ENCODE measurements at places on chromosomes 16 and 17. TPM values are rescaled to one million over a fixed set of nuclear protein-coding genes. Genes with fewer than 3 reads are reported as not detected.

Gene SMIM36
- total RNA-seq = not detected

Gene CHRNE
- not detected for total RNA-seq

Gene SHCBP1
- total RNA-seq = 10.8 TPM

Gene TBC1D3
- not detected for total RNA-seq

Gene AOC3
- total RNA-seq = 0.08 TPM

Gene RAB26
- not detected for total RNA-seq

Gene FSCN2
- total RNA-seq = not detected

Gene NME4
- 125 TPM for total RNA-seq

Gene C17orf78
- total RNA-seq = not detected

Gene LRRC75A
- total RNA-seq = not detected

Gene SRP68
- 38.8 TPM for total RNA-seq

Gene OXLD1
- 34.2 TPM for total RNA-seq

Gene MARCHF10
- total RNA-seq = not detected

Gene ARMC7
- total RNA-seq = 2.3 TPM

Gene PYDC1
- not detected for total RNA-seq

Gene HASPIN
- 5.0 TPM for total RNA-seq

Gene HOXB7
- 0.16 TPM for total RNA-seq

Gene CCDC78
- total RNA-seq = 3.8 TPM

Gene TMIGD1
- total RNA-seq = not detected

Gene ENO3
- total RNA-seq = 0.86 TPM

Gene ACSM2A
- not detected for total RNA-seq

Gene FBXO39
- 9.3 TPM for total RNA-seq

Gene LIG3
- total RNA-seq = 23.9 TPM

Gene PSMC3IP
- 14.1 TPM for total RNA-seq

Gene MYH13
- total RNA-seq = not detected

Gene SLC16A5
- total RNA-seq = 4.7 TPM

Gene ICAM2
- total RNA-seq = 0.16 TPM

Gene OR1A1
- total RNA-seq = not detected

Gene ACAP1
- total RNA-seq = 5.6 TPM

Gene GJD3
- not detected for total RNA-seq

Gene EPX
- not detected for total RNA-seq

Gene GCGR
- not detected for total RNA-seq

Gene CXCL16
- total RNA-seq = 1.9 TPM

Gene SPATA32
- not detected for total RNA-seq

Gene FOXJ1
- total RNA-seq = 0.23 TPM

Gene DNAI2
- not detected for total RNA-seq

Gene KRTAP3-2
- total RNA-seq = not detected

Gene KRT17
- 10,873 TPM for total RNA-seq

Gene ITGA2B
- total RNA-seq = 0.23 TPM

Gene PDPK1
- total RNA-seq = 13.8 TPM

Gene P2RX1
- not detected for total RNA-seq

Gene HOXB5
- total RNA-seq = not detected

Gene PRSS8
- total RNA-seq = 59.2 TPM

Gene SENP3
- 56.2 TPM for total RNA-seq

Gene MCRIP1
- total RNA-seq = 54.0 TPM

Gene GJC1
- total RNA-seq = 6.6 TPM

Gene KRTAP2-2
- not detected for total RNA-seq

Gene PRR35
- total RNA-seq = not detected

Gene THOC6
- 22.3 TPM for total RNA-seq

Gene PDILT
- total RNA-seq = not detected

Gene FBXL16
- total RNA-seq = 2.0 TPM

Gene CFAP119
- total RNA-seq = 1.3 TPM

Gene CHST5
- total RNA-seq = not detected

All from hair follicular keratinocyte (primary cell).